ENCODE measurements at places on chromosomes 3 and 15.

DNA sequence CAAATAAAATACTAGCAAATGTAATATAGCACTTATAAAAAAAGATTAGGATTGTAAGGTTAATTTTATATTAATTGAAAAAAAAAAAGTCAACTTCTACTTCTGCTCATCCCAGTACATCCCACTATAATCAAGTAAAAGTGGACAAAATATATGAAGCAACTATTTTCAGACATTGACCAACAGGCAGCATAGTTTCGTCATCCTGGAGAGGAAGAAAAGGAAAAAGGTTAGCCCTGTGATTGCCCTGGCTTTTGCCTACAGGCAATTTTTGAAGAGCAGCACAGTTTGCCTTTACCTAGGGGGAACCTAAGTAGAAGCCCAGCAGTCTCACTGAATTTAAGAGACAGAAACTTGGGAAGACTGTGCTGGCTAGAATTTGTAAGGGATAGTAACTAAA lies 52.2 kb upstream of the ACTC1 start:
- DNase-seq = peak; percentile 65

GRCh38 chr15:78603467-78603866 lies 17.3 kb downstream of the CHRNA3 start:
- no peak for DNase-seq

DNA sequence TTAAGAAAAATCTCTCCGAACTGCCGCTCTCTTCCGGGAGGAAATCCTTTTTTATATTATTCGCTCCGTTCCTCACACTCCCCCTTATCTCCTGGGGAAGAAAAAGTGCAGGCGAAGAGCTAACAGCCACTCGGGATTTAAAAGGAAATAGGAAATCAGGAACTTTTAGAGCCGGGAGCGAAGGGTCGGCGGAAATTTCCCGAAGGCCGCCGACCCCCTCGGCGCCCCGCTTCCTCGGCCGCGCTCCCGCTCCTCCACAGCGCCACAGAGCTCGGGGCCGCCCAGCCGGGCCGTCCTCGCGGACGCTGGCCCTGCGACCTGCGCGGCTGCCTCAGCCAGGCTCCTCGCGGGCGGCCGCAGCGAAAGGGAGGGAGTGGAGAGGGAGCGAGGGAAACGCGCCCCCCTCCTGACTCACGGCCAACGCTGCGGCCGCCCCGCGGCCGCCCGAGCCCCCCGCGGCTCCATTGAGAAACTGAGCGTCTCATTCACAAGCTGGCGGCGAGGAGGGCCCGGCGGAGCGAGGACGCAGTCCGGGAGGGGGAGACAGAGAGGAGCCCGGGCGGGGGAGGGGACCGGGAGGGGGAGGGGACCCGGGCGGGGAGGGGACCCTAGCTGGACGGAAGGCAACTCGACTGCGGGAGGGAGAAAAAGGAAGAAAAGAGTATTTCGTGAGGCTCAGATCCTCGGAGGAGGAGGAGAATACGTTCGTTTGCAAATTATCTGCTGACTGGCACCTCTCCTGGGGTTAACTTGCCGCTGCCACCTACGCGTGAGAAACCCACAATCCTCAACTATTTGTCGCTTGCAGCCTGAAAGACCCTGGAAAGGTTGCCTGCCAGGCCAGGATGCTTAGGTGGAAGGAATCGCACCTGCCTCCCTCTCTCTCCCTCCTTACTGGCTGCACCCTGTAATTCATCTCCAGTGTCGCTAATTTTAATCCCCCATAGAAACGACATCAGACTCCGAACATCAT lies at the start of gene PTPN9:
Gene PTPN9, minus strand, starts transcription at position 368 of the 973 bp plus-strand sequence. CDS start 539 bp downstream, outside the sequence.
- peak; percentile 64 for DNase-seq

DNA sequence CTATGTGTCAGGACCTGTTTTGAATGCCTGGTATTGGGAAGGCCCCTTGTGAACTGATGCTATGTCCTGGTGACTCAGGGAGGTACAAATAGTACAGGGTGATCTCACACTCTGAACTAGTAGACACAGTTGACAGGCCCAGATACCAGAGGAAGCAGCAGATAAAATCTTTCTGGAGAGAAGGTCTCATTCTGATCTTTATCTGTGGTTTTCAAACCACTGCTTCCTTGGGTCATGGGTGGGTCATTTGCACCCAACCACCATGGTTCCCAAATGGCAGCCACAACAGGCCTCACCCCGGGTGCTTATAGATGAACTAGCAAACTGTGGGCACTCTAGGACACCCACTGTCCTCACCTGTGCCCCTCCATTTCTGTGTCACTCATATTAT lies 43.4 kb downstream of the PXYLP1 start:
- no peak for DNase-seq

DNA sequence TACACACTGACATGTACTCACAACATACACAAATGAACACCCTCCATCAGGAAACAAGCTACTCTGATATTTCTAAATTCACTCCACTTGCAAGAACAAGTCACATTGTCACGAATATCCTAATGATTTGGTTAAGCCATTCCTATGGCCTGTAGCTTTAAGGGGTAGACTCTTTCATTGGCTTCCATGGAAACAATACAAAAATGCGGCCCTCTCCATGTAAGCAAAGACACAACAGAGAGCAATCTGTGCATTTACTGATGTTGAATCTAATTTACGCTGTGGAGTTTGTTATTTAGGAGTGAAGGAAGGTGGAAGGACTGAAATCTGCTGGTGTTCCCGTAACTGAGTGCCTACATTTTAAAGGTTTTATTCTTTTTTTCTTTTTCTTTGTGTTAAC lies 114.5 kb downstream of the FMN1 start:
- DNase-seq = no peak

GRCh38 chr3:139441656-139442055 lies 34.7 kb downstream of the RBP2 start:
- DNase-seq = no peak

- no peak for DNase-seq
Measured at GRCh38 chr3:169825316-169825715, 12.6 kb upstream of the LRRC34 start.

Data from inflammatory macrophage (primary cell).